ENCODE measurements at places on chromosomes 12 and 14.
A peak's percentile ranks its signal among the peaks of the same experiment; 100 is the strongest.

DNA sequence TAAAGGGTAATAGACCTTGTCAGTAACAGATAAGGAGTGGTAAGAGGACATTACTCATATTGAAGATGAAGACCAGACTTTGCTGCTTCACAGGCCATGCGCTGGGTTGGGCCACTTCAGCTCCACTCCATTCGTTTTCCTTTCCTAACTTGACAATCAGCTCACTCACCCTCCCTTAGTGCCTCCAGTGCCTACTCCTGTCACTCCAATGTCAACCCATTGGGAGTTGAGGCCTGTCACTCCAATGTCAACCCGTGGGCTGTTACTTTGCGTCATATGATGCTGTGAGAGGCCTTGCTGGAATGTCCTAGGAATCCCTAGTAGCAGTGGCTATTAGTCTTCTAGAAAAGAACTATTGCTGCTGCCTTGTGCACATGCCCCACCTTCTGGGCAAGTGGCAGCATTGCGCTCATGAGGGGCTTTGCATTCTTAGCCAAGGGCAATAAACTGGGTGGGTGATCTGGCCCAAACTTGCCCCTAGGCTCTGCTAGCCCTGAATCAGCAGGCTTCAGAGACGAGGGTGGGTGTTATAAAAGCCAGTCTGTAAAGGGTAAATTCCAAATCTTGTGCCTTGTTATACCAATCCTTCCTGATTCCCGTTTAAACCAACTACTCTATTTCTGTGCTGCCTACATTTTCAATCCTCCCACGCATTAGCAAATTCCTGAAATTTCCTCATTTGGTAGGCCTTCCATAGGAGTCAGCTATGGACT, 36.1 kb downstream of the BAZ2A start:
- peak; percentile 87 for DNase-seq

GRCh38 chr12:29792132-29792531, 8.4 kb upstream of the TMTC1 start:
- DNase-seq, result no peak

DNA sequence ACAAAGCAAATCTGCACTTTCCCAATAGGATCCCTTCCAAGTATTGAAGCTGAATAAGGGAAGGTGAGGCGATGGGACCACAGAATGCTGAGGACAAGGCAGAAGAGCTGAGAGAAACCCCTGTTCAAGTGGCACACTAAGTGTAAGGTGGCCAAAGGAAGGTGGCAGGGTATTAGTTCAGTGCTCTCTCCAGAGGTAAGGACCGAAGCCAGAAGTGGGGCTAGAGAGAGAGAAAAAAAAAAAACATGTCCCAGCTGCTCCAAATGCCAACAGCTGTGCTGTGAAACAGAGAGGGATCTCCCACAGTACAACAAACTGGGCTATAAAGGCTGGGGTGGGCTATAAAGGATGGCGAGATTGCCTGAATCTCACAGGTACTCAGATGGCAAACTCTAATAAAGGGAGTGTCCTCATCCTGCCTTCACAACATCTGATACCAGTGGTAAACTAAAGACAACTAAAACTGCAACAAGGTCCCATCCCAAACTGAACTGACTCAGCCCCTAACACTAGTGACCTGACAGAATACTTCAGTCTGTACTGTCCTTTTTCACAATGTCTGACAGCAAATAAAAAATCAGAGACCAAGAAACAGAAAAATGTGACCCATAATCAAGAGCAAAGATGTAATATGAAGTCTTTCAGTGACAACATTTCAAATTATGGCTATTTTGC, 47.9 kb downstream of the CDK17 start:
- DNase-seq, result no peak

- no peak for DNase-seq
Measured at GRCh38 chr14:90239139-90239538, 17.2 kb upstream of the PSMC1 start.

DNA sequence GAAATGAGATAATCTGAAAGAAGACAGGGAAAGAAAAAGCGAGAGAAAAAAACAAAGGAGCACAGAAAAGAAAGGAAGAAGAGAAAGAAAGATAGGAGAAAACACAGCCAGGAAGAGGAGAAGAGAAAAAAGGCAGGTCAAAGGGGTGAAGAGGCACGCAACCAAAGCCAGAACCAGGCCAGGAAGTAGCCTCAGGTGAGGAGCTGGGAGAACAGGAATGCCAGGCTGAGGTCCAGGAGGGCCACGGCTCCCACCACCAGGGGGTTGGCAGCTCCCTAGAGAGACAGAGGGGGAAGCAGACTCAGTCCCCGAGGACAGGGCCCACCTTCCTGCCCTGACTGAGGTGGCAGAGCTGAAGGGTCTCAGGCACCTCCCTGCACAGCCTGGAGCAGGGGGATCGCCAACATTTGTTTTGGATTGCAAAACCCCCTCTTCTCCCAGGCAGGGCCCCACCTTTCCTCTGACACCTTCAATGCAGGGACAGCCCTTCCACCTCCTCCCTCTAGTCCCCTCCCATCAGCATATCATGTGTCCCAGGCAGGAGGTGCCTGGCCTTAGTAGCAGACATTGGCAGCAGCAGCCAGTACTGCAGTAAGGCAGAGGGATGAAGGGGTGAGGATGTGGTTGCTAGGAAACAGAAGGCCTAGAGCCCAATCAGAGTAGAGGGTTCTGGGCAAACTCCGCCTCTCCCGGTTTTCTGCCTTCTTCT, 2.0 kb upstream of the AP1G2 start:
- DNase-seq, result peak; percentile 58

- DNase-seq, result no peak
Measured at GRCh38 chr12:25311506-25311905, 60.8 kb upstream of the KRAS start.

GRCh38 chr12:51779876-51780275, 68.6 kb downstream of the FIGNL2 start:
- no peak for DNase-seq

DNA sequence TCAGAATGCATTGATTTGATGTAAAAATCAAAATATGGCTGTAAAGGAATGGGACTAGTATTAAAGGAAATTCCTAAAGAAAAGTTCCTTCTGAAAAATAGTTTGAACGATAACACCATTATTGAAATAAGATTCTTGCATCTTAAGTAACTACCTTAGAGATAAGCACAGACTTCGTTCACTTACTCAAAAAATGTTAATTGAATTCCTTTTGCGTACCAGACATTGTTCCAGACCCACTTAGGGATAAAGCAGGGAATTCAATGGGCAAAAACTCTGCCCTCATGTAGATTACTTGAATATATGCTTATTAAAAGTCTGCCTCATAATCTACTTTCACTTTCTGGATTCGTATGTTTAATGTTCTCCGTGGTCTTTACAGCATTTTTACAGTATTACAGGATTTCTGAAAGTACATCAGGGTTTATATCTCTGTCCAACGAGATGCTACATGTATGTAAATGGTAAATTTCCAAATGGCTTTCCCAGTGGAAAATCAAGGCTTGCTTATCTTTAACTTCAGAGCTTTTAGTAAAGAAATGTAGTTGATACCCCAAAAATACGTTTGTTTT, 213.7 kb downstream of the GXYLT1 start:
- no peak for DNase-seq

DNA sequence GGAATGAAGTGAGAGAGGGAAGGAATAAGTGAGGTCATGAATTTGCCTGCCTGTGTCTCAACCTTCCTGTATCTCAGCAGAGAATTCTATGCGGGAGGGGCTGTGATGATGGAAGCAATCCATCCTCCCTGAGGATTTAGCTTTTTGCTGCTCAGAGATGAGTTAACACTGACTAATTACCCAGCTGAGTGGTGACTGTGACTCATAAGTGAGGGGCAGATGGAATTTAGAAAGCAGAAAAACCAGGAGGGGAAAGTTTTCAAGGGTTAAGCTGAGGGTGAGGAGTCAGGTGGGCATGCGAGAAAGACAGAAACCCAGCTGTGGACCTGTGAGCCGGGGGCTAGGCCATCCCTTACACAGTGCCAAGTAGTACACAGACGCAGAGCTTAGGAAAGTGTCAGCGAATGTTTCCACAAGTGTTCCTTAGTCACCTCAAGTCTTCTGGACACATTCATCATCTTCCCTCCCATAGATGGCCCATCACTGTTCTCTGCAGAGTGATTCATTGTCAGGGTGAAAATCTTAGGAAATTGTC, 277.9 kb downstream of the IPO8 start:
- no peak for DNase-seq

DNA sequence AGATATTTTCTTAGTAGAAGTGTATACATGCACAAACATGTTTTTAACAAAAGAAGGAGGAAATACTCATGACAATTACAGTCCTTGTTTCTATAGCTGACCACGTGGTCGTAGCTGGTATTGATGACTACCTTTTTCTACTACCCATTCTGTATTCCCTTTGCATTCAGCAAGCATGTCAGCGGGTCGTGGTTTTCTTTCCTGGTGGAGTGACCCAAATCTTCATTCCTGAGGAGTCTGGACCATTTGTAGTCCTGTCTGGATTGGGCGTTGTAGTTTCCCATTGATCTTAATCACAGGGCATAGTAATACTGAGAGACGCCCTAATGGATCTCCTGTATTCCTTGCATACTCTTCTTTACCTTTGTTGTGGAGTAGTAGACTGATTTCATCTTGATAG, 472.1 kb upstream of the RGS6 start:
- DNase-seq, result no peak

DNA sequence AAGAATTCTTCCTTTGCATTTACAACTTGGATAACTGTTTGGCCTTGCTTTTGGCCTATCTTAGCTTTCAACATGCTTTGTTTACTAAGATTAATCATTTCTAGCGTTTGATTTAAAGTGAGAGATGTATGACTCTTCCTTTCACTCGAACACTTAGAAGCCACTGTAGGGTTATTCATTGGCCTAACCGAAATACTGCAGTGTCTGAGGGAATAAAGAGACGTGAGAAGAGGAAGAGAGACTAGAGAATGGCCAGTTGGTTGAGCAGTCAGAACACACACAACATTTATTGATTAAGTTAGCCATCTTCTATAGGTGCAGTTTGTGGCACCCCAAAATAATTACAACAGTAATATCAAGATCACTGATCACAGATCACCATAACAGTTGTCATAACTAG, 62.3 kb upstream of the CCDC175 start:
- DNase-seq, result no peak

DNA sequence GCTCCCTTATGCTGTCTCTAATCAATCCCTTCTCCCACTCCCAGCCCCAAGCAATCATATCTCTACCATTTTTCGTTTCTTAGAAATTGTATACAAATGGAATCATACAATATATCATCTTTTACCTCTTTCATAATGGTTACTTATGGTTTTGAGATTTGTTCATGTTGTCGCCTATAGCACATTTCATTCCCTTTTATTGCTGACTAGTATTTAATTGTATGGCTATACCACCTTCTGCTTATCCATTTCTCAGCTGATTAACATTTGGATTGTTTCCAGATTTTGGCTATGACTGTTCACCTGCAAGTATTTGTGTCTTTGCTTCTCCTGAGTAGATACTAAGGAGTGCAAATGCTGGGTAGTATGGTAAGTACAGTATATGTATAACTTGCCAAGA, 36.7 kb upstream of the GRIN2B start:
- no peak for DNase-seq

GRCh38 chr12:111775205-111776193, 8.8 kb downstream of the ALDH2 start:
- DNase-seq, result no peak

GRCh38 chr14:95875831-95876760, 536 bp upstream of the TUNAR start:
- DNase-seq, result peak; percentile 78

GRCh38 chr12:52052468-52053186, 1.4 kb downstream of the NR4A1 start:
- DNase-seq, result no peak

DNA sequence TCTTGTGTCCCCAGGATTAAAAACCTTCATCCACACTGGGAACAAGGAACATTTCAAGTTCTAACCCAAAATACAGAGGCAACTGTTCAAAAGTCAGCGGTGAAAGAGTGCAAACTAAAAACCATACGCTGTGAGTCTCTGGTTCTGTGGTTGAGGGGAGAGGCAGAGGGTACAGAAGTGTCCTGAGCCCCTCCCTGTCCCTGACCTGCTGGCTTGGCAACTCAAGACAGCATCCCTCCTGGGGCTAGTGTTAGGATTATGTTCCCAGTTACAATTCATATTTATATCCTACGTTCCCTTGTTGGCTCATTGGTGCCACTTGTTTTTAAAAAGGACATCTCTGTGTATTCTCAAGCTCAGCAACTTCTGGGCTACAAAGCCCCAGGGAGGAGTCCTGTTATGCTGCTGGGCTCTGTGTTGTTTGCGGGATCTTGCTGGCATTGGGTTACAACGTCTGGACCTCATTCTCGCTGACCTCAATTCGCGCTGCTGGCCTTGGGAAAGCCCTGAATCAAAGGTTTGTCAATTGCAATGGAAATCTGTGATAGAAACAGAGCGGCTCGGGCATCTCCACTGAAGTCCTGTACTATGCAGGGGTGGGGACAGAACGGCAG, 420.8 kb downstream of the FUT8 start:
- DNase-seq, result no peak

DNA sequence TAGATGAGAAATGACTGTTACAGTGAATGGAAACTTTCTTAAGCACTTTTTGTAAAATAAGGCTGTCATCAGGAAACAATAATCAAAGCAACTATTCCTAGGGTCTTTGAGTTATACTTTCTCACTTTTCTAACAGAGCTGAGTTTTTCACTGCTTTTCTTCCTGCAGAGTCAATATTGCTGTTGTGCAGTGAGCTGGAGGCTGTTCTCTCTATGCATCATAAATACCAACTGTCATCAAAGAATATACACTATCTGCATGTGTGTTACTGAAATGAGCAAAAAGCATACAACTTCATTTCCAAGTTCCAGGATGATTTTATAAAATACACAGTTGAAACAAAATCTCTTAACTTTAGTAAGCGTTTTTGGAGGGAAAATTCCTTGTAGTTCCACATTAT, 110.4 kb upstream of the CPSF6 start:
- no peak for DNase-seq

DNA sequence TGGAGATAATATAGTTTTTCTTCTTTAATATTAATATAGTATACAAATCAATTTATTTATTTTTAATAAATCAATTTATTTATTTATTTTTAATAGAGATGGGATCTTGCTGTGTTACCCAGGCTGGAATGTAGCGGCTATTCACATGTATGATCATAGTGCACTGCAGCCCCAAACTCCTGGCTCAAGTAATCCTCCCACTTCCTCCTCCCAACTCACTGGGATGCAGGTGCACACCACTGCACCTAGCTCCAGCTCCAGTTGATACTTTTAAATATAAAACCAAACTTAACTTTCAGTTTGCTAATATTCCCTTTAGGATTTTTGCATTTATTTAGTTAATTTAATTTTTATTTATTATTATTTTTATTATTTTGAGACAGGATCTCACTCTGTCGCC, 8.6 kb downstream of the GOLGA5 start:
- DNase-seq, result no peak

Data from ecto neural progenitor cell (in vitro differentiated cells).